Spinal cord (tissue), 10 donors: ENCODE measurements at places on chromosomes 7 and 10.

- no peak for DNase-seq
These were observed 119.3 kb upstream of the CACNA2D1 start for GRCh38 chr7:82562716-82563404.

GRCh38 chr10:26579256-26580063, 118.0 kb upstream of the PDSS1 start:
- DNase-seq = no peak

DNA sequence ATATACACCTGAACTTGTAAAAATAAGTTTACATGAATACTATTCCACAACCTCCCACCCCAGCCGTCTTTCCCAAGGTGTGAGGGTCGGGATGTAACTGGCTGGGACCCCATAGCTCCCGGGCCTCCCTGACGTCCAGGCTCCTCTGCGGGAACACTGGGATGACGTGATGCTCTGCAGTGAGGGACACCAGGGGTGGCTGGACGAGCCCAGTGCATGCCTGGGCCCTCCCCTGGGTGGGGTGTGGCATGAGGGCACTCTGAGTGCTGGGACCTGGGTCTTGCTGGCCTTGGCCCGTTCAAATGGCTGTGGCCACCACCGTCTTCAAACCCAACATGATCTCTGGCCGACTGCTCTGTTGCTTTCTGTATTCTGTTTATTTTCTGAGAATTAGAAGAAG, 182.4 kb downstream of the DNAJB6 start:
- DNase-seq = no peak

DNA sequence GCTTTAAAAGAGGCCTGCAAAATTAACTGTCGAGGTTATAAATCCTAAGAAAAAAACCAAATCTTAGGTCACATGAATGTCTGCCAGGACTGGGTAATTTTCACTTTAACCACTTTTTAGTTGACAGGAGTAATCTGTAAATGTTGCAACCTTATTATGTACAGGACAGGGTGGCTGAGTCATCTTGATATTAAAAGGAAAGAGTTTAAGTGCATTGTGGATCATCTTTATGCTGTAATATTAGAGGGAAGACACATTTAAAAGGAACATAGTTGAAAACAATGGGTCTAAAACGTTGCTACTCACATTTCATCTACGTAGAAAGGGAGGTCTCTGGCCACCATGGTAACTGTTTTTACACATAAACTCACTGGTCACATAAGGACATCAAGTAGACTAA, 115.5 kb downstream of the LSMEM1 start:
- DNase-seq = no peak

GRCh38 chr7:100556541-100556940, 17.2 kb downstream of the SAP25 start:
- DNase-seq = no peak

DNA sequence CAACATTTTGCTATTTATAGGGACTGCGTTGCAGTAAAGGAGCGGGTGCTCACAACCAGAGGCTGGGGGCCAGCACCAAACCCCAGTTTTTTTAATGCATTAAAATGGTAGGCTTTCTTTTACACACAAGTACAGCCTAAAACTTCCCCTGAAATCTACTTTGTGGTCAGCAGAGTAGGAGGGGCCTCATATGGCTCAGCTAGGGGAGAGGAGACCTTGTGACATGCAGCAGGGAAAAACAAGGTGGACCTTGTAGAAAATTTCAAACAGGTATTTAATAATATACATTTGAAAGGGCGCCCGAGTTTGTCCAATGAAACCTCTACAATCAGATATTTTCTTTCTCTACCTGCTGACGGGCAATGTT, 1.4 kb downstream of the CCDC136 start:
- DNase-seq = no peak

GRCh38 chr10:22550732-22551131, 163.6 kb downstream of the PIP4K2A start:
- peak; percentile 39 for DNase-seq

DNA sequence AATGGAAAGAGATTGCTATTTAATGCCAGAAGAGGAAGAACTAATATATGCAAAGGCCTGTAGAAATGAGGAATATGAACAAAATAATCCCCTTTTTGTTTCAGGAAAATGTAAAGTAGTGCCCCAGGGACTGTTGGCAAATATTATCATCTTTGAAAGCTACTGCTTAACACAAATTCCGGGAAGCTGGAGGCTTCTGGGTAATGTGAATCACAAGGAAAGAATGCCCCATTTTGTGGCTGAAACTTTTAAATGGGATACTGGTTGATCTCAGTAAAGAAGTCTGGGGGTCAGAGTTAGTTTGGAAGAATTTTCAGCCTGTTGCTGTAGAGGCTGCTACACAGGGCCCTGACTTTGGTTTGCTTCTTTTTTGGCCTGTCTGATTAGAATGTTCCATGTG, 141.0 kb downstream of the PTEN start:
- DNase-seq = no peak

GRCh38 chr7:87447116-87447635, 28.3 kb downstream of the ABCB4 start:
- no peak for DNase-seq

DNA sequence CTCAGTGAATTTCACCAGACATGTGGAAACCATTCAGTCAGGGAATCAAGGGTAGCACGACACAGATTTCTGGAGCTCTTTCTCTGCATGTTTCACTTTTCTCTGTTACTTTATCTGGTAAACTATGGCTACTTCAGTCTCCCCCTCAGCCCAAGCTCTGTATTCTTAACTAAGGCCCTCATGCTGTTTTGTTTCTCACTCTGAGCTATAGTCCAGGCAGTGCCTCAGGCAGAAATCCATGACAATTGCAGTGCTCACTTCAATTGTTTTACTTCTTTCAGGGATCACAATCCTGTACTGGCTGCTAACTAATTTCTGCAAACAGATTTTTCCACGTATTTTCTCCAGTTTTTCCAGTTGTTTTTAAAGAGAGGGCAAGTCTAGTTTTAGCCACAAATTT, 1599.9 kb upstream of the LRRTM3 start:
- no peak for DNase-seq

- DNase-seq = peak; percentile 93
These were observed 422.8 kb downstream of the GLRX3 start for GRCh38 chr10:130558746-130559546.

GRCh38 chr7:95099106-95099505, 191.7 kb downstream of the PPP1R9A start:
- DNase-seq = no peak

GRCh38 chr10:43376828-43377423, 5.5 kb downstream of the FXYD4 start:
- no peak for DNase-seq

DNA sequence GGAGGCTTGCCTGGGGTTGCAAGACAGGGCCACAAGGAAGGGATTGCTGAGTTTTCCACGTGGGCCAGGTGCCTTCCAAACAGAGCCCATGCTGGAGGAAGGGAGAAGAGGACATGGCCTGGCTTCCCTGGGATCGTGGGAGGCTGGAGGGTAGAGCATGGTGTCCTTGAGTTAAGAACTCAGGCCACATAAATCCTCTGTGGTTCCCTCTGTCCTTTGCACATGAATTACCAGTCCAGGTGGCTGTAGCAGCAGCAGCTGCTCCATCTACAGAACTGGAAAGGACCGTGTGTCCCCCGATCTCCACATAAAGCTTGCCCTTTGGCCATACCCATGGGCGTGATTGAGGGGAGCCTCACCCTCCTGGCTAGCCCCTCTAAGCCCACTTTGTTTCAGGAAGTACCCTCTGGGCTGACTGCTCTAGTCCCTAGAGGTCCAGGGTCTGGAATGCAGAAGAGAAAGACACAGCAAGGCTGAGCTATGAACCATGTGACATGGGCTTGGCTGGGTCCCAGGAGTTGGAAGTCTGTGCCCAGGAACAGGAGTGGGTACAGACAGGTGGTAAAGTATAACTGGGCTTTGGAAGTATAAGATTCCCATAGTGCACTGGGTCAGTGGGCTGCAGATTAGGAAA, 84.9 kb downstream of the C10orf105 start:
- DNase-seq = no peak

GRCh38 chr7:43572516-43573049, 10.3 kb upstream of the STK17A start:
- DNase-seq = no peak

GRCh38 chr7:47890606-47891005, 57.7 kb downstream of the PKD1L1 start:
- DNase-seq = no peak

DNA sequence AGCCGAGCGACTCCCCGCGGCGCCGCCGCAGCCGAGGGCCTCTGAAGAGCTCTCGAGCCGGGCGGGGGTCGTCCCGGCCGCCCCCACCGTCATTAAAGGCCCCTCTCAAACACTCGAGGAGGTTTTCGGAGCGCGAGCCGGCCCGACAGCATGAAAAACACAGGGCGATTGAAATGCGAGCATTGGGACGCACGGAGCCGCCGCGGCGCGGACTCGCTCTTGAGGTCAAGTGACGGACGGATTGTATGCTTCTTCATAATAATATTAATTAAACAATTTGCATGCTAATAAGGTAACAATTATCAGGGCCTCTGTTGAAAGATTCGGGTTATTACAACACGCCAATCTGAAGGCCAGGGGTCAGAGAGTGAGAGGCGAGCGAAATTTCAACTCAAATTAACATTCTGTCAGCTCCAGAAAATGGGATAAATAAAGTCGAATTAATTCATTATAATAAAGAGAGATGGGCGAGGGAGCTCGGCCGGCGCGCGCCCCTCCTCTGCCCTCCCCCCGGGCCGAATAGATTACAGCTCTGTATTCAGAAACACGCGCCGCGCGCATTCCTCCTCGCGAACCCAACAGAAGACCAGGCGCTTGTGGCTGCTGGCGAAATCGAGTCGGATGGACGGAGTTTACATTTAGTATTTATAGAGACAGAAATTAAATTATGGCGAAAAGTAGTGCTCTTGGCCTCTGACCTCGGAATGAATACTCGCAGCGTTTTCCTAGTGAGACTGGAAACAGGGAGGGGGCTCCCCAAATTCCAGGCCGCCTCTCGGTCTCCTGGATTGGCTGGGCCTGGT, 2.1 kb upstream of the UNCX start:
- peak; percentile 38 for DNase-seq

DNA sequence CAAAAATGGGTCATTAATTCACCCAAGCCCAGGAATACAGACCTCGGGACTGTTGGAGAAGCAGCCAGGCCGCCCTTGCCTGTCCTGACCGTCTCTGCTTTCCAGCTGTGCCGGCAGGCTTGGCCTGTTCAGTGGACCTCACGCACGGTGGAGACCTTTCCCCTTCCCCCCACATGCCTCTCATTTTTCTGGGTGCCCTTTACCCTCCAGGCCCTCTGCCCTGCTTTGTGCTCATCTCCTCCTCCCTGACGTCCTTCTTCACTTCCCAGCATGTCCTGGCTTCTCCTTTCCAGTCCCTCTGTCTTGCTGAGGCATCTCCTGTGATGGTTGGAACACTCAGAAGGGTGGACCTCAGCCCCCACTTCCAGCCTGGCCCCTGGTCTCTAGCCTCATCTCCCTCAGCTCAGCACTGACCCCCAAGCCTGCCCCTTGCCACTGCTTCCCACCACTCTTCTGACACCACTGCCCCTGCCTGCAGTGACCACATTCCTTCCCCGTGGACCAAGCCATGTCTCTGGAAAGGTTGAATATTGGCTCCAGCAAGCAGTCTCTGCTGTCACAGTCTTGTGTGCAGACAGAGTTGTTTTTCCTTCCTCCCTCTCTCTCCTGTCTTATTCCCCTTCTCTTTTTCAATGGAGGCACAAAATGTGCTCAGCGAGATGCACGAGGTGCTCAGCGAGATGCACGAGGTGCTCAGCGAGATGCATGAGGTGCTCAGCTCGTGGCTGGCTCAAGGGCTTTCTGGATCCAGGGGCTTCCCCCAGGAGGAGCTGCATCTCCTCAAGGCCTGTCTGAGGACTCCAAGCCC, 14.9 kb downstream of the BAG3 start:
- no peak for DNase-seq

DNA sequence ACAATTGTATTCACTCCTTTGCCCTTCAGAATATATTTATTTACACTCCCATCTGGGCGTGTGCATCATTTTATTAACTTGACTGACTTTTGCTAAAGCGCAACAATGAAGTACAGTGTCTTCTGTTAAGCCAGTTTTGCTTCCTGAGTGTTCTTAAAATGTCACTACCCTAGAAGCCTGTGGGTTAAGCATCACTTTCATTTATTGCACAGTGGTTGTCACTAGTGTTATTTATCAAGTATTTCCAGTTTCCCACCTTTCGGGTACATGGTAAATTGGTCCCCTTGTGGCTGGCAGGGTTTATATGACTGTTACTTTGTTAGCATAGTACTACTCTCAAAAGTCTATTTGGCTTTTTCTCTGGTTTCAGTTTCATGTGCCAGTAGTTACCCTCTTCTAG, 3.3 kb downstream of the HILPDA start:
- no peak for DNase-seq

GRCh38 chr7:35185908-35186731, 67.8 kb downstream of the TBX20 start:
- DNase-seq = peak; percentile 36

DNA sequence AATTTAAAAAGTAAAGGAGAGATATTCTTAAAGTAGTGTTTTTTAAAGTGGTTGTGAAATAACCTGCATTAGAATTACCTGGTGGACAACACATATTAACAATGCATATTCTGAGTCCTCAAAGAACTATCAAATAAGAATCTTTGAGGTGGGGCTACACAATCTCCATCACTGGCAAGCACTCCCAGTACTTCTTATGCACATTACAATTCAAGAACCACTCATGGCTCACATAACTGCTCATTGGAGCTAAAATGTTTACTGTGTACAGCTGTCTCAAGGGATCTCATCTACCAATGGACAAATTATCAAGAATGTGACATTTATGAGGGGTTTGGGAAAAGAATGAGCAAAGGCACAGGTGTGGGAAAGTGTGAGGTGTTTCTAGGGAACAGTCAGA, 692.0 kb downstream of the PHTF2 start:
- no peak for DNase-seq

GRCh38 chr7:28298870-28299518, 113.3 kb upstream of the CREB5 start:
- DNase-seq = no peak

DNA sequence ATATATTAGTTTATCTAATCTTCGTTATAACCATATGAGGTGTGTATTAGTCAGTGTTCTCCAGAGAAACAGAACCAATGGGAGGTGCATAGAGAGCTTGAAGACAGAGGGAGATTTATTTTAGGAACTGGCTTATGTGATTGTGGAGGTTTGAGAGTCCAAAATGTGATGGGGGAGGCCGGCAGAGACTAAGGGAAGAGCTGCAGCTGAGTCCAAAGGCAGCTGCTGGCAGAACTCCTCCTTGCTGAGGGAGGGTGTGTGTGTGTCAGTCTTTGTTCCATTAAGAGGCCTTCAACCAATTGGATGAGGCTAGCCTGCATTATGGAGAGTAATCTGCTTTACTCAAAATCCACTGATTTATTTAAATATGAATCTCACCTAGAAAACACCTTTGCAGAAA, 165.1 kb downstream of the SH3PXD2A start:
- no peak for DNase-seq

GRCh38 chr10:74231375-74231774, 80.4 kb downstream of the ADK start:
- DNase-seq = no peak

GRCh38 chr7:77415476-77415822, 700 bp downstream of the GSAP start:
- DNase-seq = no peak

- no peak for DNase-seq
These were observed 38.9 kb downstream of the DRGX start for GRCh38 chr10:49356944-49357343.
